ENCODE measurements at places on chromosomes 6 and 20.
A peak's percentile ranks its signal among the peaks of the same experiment; 100 is the strongest.

DNA sequence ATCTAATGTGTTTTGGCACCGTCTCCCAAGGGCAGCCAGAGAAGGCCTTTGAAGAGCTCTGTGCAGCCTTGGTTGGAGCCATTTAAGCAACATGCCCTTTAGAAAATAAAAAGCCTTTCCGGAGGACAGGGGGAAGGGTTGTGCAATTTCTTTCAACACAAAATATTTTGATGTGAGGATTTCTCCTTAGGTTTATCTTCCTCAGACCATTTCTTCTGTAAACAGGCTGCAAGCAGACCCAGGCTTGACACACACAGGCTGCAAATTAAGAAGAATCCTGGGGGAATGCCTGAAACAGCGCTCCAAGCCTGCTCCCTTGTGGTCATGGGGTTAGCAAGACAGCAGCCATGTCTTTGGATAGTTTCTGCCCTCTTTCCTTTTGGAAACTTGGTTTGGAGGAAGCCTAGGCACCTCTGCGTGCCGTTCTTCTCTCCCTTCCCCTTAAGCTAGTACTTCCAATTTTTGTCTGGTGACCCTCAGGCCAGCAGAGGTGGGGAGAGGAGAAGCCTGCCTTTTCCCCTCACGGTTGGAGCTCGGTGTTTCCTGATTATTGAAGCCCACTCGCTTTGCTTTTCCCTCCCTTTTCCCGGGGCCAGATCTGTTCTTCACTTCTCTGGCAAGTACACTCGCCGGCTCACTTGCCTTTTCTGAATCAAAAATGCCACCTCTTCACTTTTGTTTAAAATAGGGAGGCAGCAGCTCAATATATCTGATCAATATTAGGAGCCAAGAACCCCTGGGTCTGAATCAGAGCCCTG is 39.6 kb upstream of the NOX3 start:
- DNase-seq = peak; percentile 74

DNA sequence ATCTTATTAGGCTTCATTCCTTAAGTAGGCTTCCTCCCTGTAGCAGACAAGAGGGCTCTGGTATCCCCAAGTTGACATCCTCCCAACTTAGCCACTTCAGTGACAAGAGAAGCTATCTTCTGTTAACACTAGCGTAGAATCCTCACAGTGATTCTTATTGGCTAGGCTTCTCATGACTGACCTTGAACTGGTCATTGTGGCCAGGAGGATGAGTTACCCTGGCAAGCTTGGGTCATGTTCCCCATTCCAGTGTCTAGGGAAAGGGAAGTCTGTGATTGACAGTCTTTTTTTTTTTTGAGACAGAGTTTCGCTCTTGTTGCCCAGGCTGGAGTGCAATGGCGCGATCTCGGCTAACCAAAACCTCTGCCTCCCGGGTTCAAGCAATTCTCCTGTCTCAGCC is 7.1 kb downstream of the CDKAL1 start:
- no peak for DNase-seq

GRCh38 chr20:63235399-63235983 is at the start of gene BIRC7:
BIRC7 (plus strand) TSS chr20:63235905; CDS start chr20:63236097, 192 bp downstream.
- no peak for DNase-seq

GRCh38 chr20:45235995-45236394 is 14.8 kb downstream of the SEMG2 start:
- peak; percentile 79 for DNase-seq

DNA sequence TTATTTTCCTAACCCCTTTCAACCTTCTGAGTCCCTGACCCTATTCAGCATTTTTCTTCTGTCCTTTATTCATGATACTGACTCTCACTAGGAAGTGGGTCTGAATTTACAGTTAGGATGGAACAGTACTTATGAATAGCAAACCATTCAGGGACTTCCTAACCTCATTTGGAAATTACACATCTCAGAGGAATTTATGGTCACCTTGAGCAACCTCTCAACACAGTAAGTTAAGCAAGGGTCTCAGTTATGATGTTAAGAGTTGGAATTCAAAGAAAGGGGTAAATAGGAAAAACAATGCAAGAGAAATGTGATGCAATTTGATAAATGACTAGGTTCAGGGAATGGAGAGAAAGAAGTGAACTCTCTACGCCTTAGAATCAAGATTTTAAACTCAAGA is 97.3 kb downstream of the GPR6 start:
- no peak for DNase-seq

DNA sequence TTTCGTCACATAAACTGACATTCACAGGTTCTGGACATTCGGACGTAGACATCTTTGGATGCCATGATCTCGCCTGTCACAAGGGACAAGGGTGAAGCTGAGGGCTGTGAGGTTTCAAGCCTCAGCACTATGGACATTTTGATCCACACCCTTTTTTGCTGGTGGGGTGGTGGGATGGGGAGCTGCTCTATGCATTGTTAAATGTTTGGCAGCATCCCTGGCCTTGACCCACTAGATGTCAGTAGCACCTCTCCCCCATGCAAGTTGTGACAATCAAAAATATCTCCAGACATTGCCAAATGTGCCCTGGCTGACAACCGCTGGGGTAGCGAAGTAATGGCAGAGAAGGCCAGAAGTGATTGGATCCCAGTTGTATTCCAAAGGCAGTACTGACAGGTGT is 229.4 kb downstream of the TSHZ2 start:
- DNase-seq = no peak

- DNase-seq = no peak
Measured at GRCh38 chr6:144159223-144159622, 8.9 kb downstream of the STX11 start.

GRCh38 chr6:32825966-32826365 is 9.2 kb upstream of the HLA-DOB start:
- DNase-seq = peak; percentile 68

GRCh38 chr20:7358670-7359069 is 581.6 kb downstream of the HAO1 start:
- peak; percentile 42 for DNase-seq

DNA sequence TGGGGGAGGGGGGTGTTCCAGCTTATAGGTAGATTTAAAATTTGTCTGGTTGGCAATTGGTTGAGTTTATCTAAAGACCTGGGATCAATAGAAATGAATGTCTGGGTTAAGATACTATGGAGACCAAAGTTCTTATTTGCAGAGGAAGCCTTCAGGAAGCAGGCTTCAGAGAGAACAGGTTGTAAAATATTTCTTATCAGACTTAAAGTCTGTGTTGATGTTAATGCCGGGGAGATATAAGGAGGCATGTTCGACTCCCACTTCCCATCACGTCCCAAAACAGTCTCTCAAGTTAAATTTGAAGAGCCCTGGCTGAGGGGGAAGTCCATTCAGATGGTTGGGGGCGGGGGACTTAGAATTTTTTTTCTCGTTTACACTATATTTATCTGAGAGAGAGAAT is 12.3 kb upstream of the BLCAP start:
- no peak for DNase-seq

GRCh38 chr20:2006452-2007361 is 12.8 kb upstream of the PDYN start:
- peak; percentile 85 for DNase-seq

GRCh38 chr20:8305449-8305978 is 173.4 kb downstream of the PLCB1 start:
- peak; percentile 93 for DNase-seq

DNA sequence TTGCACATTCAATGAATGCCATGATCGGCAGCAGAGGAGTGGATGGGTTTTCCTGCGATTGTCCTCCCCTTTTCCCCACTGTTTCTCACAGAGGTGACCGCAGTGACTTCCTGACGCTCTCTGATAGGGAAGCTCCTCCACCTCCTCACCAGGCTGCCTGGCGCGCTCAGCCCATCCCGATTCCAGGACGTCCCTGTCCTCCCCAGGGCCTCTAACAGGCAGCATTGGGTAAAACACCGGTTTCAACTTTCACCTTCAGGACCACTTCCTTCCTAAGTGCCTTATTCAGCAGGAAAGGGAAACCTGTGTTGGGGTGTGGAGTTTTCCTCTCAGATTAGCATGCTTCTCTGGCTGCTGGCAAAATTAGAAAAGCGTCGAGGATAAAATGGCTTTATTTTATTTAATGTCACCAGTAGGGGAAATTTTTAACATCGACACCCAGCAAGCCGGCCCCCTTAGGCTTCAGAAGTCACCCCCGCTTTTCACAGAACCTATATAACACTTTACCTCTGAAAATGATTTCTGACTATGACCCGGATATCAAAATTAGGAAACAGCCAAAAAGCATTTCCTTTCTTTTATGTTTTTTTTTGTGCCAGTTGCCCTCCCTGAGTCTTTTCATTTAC is 570.4 kb upstream of the GJE1 start:
- DNase-seq = peak; percentile 70

DNA sequence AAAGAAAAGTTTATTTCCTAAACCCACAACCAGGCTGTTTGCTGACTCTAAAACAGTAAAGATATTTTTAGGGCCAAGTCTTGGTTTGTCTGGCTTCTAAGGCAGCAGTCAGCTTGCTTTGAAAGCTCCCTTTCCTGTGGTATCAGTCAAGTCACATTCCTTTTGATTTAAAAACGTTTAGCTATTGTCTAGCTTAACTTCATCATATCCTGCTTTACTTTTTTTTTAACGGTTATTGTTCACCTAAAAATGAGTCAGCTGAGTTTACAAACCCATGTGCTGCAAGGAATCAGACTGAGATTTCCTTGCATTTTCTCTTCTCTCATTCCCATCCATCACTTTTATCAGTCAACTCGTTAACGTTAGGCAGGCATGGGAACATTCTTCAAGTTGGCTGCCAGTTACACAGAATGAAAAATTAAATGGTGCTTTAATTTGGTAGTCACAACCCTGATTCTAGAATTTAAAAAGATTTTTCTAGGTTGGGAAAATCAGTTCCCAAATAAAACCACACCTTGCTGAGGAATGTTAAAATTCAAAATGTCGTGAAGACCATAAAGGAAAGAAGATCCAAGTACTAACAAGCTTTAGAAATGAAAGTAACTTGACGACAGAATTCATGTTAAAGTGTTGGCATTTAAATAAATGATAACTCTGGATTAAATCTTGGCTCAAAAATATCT is 45.9 kb downstream of the ELOVL5 start:
- DNase-seq = peak; percentile 25

DNA sequence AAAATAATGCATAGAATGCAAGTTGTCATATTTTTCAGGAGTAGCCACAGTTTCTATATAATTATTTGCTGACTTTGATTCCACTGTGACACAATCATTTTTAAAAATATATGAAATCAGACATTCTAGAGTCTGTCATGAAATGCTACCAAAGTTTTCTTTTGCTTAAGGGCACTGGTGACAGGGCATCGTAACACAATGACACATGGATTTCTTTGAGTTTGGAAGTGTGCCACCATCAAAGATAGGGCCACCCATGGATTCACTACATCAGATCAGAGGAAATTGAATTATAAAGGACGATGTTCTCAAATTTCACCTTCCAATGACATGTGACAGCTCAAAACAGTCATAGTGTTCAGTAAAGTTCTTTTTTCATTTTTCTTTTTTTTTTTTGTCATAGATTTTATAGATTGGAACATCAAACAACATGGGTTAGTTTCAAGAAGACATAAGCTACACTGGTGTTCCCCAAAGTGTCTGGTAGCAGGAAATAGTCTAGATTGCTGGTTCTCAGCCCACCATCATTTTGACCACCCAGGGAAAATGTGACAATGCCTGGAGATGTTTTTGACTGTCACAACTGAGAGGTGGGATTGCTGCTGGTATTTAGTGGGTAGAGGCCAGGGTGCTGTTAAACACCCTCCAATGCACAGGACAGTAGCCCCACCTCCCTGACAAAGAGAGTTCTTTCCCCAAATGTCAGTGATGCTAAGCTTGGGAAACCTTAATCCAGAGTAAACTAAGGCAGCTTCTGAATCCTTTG is 123.8 kb upstream of the DOK5 start:
- no peak for DNase-seq

GRCh38 chr6:3617681-3618311 is 133.7 kb downstream of the PXDC1 start:
- no peak for DNase-seq

- DNase-seq = no peak
Measured at GRCh38 chr6:95185874-95186273, 391.5 kb upstream of the MANEA start.

- DNase-seq = no peak
Measured at GRCh38 chr6:95279616-95280015, 297.7 kb upstream of the MANEA start.

DNA sequence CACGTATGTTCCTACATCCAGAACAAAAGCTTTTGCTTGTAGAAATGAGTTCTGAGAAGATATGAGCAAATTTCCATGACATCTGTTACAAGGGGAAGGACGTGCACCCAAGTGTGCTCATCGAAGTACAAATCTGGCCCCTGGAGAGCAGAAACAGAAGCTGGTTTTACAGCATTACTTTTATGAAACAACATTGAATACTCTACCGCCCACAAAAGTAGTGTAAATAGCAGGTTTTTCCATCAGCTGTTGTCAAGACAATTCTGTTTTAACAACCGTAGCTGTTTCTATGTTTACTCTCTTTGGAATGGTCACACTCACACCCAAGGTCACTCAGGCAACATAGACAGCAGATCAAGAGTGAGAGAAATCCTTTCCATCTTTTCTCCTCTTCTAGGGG is 114.2 kb upstream of the SSTR4 start:
- DNase-seq = no peak

- DNase-seq = no peak
Measured at GRCh38 chr6:129662980-129663431, 47.0 kb downstream of the ARHGAP18 start.

DNA sequence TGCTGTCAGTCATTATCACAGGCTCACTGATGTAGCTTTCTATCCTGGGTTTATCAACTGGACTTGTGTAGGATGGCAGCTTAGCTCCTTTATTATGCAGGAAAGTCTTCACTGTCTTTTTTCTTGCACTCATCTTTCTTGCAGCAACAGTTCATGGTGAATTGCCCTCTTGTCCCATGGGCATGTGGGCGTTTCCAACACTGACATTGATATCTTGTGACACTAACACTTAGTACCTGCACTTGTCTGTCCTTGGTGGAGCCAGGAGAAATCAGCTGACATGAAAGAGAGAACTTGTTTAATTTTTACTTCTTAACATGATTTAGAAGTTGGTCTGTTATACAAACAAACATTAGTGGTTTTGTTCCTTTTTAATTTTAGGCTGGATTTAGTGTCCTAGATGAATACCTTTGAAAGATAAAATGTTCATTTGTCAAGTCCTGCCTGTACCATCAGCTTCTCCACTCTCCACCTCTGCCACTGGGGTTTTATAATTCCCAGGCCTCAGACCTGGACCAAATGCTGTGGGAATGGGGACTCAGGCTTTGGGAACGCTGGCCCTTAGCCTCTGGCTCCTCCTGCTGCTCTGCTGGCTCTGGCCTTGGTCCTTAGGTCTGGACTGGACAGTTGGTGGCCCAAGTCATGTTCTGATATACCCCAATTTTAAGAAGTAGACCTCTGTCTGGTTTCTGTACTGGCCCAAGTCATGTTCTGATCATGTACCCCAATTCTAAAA is 161.0 kb upstream of the LAMP5 start:
- DNase-seq = no peak

DNA sequence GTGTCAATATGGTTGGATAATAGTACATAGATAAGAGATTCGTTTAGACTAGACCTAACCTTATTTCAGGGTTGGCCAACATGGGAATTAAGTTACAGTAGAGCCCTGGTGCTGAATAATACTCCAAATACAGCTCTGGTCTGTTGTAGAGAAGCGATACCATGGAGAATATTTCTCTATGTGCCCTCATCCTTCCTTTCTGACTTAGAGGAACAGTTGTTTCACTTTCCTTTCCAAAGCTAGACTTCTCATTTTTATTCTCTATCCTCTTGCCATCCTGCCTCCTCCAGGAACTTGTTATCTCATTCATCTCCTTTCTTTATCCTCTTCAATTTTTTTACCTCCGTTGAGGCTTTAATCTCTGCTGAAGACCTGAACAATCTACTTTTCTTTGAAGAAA is 68.9 kb downstream of the EDN1 start:
- DNase-seq = no peak

All from GM23338 (cell line).